NCI-H1694 treated with DMSO at 0.1 percent for 48 hours (cell line): ENCODE measurements at places on chromosomes 3 and 15.

- DNase-seq = no peak
Observed at GRCh38 chr3:34569437-34569836, 771.0 kb downstream of the PDCD6IP start.

DNA sequence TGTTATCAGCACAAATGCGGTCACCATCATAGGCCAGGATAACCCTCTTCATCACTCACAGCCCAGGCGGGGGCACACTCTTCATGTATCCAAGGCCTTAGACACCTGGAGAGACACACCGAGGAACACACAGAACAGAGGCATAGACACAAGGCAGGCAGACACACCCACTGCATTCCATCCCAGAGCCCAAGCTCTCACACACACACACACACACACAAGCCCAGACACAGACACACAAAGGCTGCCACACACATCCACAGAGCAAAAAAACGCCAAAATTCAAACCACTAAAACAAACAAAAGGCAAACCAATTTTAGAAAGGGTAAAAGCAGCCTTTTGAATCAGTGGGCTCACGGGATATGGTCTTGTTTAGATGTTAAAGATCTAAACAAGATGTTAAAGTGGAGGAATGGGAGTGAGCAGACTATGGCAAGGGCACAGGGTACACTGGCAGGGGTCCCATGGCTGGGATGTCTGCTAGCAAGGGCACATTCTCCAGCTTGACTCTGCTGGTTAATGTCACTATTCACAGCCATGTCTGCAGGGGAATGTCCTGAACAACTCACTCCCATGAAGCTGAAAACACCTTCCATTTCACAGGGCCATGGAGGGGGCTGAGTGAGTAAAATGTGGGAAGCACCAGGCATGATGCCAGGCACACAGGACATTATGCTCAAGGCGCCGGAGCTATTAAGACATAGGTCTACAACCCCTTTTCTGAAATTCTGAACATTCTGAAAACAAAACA lies 14.9 kb upstream of the CRABP1 start:
- no peak for DNase-seq

DNA sequence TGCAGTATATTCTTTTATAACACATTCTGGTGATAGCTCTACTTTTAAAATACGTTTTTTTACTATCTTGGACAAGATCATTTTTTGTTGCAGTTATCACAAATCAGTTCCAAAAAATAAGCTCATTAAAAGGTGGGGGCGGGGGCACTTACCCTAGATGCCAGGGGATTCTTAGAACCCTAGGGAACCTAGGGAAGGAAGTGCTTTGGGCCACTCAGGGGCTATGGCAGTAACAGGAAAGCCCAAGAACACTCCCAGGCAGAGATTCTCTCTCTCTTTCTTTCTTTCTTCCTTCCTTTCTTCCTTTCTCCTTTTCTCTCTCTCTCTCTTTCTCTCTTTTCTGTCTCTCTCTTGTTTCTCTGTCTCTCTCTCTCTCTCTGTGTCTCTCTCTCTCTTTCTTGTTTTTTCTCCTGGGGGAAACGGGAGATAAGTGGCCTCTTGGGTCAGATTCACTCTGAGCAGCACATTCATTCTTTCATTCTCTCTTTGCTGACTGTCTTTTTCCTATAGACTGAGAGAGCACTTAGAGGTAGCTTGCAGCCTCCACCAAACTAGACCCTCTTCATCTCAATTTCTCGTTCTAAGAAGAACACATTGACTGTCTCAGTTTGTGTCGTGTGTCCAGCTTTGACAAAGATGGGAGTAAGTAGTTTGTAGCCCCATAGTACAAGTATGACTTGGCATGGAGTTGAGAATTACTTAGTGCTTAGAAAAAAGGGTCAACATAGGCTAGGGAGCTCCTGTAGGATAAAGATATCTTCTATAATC lies 16.6 kb downstream of the SCAANT1 start:
- no peak for DNase-seq

- DNase-seq = no peak
Observed at GRCh38 chr3:114527036-114527644, 233.3 kb downstream of the TIGIT start.

DNA sequence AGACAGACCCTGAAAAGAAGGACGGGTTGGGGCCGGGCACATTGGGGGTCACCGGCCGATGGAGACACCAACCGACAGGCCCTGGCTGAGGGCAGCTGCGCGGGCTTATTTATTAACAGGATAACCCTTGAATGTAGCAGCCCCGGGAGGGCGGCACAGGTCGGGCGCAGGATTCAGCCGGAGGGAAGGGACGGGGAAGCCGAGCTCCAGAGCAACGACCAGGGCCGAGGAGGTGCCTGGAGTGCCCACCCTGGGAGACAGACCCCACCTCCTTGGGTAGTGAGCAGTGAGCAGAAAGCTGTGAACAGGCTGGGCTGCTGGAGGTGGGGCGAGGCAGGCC lies 2.2 kb upstream of the LSMEM2 start:
- DNase-seq = no peak

- DNase-seq = no peak
Observed at GRCh38 chr3:70042641-70043040, 43.1 kb downstream of the SAMMSON start.

GRCh38 chr15:57085267-57085666 lies 166.8 kb downstream of the TCF12 start:
- no peak for DNase-seq

DNA sequence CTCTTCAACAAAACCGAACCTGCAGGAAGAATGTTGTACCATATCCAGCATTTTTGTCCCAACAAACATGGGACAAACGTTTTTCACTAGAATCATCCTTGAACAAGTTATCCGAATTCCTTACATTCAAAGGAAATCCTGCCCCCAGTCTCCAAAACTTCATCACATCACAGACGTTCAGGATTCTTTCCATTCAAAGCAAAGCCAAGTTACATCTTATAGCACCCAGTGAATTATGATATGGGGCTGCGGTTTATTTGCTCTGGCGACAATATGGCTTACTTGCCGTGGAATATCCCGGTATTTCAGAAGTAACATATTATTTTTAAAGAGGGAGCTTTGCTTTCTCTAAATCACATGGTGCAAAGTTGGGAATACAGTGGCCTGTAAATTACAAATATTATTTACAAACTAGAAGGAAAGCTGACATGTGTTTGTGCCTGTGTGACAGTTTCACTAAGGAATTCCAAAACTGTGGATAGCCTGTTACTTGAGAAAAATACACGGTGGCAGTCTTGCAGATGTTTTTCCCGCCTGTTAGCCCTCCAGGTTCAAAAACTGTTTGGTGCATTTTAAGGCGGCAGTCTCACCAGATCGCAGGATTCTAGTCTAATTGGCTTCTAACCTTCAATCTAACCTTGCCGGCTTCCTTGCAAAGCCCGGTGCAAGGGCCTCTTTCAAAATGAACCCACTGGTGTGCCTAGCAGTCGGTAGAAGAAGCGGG lies 736 bp upstream of the MBNL1 start:
- no peak for DNase-seq

DNA sequence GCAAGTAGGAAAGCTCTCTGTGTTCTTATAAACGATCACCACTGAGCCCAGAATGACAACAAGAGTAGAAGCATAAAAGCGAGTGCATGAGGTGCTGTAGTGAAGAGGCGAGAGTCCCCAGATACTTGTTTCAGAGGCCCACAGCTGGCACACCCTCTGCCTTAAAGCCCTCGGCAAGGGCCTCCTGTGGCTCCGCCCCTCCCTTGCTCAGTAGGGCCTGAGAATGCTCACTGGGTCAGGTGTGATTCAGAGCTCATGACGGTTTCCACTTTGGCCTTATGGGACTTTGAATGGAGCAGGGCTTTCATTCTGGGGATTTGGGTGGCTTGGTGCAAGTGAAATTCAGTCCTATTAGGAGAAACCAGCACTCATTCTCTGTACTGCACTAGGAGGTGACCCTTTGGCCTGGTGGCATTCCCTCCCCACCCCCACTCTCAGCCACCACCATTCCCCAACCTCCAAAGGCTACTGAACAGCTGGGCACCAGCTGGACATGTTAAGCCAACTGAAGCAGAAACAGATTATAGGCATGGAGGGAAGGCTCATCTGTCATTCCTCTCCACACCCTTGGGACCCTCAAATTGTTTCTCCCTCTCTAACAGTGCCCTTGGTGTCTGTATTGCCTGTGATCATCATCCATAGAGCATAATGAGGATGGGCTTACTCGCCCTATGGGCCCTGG lies 109.6 kb upstream of the CTDSPL start:
- peak; percentile 7 for DNase-seq

- no peak for DNase-seq
Observed at GRCh38 chr3:168077091-168077490, 18.6 kb downstream of the GOLIM4 start.

GRCh38 chr3:185405243-185405642 lies 42.3 kb downstream of the MAP3K13 start:
- no peak for DNase-seq

GRCh38 chr3:147799601-147800000 lies 390.4 kb downstream of the ZIC1 start:
- DNase-seq = no peak

GRCh38 chr3:186246941-186247340 lies 115.1 kb downstream of the DGKG start:
- no peak for DNase-seq

DNA sequence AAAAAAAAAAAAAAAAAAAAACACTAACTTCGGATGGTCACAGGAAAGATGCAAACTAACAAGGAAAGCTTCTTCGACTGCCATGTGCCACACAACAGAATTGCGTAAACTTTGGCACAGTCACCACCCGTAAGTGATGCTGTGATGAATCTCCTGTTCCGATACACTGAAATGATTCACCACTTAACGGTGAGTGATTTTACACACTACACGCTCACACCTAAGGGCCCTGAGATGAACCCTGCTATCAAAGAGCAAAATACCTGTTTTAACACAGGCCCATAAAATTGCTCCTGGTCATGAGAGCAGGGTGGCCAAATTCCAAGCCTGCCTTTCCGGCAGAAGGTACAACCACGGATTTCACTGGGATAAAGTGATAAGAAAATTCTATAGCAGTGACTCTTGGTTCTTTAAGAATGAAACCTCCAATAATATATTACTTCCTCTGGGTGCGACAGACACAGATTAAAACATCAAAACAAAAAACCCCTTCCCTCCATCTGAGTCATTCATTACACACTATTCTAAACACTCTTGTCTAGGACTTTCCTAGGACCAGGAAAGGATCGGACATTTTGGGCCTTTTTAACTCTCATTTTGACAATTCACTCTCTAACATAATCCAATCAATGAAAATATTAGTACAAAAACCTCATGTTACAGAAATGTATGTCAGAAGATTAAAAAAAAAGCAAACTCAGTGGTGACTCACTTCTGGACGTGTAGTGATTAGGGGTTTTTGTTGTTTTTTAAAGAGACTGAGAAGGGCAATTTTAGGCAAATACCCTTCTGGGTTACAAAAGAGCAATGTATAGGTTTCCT lies 28.3 kb downstream of the LRIG1 start:
- no peak for DNase-seq
